KG1 (cell line): ENCODE measurements at places on chromosomes 12 and 14.
A peak's percentile ranks its signal among the peaks of the same experiment; 100 is the strongest.

- no peak for DNase-seq
These were observed 69.7 kb downstream of the SLC24A4 start for GRCh38 chr14:92392711-92393110.

DNA sequence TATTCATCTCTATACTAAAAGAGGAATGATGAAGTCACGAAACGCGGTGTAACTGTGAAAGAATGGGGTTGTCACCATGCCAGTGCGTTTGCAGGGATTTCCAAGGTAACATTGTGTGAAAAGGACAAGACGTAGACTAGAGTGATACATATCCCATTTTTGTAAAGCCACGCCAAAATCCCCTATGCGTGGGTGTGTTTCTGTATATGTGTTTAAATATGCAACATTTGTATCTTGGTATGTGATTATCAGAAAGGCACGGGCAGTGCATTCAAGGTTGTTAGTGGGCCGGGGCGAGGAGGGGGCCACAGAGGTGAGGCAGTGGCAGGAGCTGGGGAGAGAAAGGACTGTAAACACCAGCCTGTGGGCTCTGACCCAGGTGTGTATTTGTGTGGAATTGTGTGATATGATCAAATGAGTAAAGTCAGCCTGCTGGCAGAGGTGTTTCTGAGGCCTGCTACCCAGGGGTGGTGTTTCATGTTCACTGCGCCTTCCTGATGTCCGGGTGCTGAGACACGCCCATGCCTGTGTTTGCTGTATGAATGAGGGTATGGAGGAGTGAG is 137.8 kb downstream of the ADGRD1 start:
- no peak for DNase-seq

DNA sequence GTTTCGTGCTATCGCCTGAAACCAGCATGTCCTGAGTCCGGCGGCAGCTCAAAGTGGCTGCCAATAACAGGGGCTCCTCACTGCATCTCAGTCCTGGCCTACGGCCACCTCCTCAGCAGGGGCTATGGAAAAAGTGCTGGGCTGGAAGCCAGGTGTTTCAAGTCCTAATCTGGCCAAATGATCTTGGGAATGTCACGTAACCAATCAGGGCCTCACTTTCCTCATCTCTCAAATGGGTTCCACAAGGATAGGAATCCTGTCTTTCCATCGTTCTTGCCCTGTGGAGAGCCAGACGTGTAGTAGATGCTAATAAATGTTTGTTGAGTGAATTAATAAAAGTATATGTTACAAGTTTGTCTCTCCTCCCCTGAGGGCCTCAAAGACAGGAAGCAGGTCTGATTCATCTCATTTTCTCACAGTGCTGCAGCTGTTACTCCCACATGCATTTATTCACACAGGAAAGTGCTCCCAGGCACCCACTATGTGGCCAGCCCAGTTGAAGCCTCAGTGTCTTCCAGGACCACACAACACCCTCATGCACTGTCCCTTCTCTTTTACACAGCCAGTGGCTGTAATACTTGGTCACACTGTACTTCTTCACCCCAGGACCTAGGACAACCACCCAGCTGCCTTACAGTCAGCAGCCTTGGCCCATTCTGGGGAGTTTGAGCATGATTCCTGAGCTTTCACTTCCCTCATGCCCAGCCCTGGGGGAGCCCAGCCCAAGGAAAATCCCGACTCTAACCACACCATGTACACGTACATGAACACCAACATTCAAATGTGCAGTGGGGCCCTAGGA is 5.0 kb downstream of the CMKLR1 start:
- DNase-seq: no peak

GRCh38 chr14:33642080-33642479 is 308.8 kb downstream of the EGLN3 start:
- DNase-seq: no peak

DNA sequence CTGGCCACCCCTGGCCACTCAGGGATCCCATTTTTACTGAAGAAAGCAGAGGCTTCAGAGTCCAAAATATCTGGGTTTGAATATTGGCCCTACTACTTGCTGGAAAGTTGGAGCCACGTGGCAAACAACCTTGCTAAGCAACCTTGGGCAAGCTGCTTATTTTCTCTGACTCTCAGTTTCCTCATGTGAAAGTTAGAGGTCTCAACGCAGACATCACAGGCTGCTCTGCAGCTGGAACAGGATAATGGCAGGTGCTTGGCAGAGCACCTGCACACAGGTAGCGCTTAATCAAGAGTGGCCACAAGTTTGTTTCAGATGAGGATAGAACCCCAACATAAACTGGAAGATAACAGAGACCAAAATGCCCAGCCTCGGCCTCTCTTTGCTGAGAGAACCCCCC is 28.1 kb upstream of the CCND2 start:
- no peak for DNase-seq

- peak; percentile 1 for DNase-seq
These were observed 6.2 kb upstream of the OAS1 start for GRCh38 chr12:112900298-112901145.
